ENCODE measurements at places on chromosomes 1 and 21. TPM values are rescaled to one million over a fixed set of nuclear protein-coding genes. Genes with fewer than 3 reads are reported as not detected.

DNA sequence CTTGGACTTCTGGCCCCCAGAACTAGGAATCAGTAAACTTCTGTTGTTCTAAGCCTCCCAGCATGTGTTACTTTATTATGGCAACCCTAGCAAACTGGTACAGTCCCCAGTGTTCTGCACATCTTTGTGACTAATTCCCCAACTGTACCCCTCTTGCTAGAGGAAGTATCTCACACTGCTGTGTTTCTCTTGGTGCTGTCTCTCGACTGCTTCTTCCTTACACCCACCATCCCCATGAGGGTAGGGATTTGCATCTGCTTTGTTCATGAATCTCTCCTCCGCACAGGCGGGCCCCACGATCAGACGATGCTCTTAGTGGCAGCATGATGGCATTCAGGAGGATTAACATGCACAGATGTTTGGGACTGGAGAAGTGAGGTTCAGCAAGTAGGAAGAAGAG lies 46.7 kb downstream of the CLIC6 start:
- no peak for DNase-seq

- no peak for DNase-seq
Measured at GRCh38 chr1:41245659-41246058, 3.6 kb upstream of the SCMH1 start.

GRCh38 chr1:114090738-114091505 lies 62.7 kb downstream of the SYT6 start:
- DNase-seq: no peak

- no peak for DNase-seq
Measured at GRCh38 chr1:222923506-222923905, 108.7 kb downstream of the DISP1 start.

The HUNK gene
- 2.0 TPM for total RNA-seq

The LCA5L gene
- 1.8 TPM for total RNA-seq

GRCh38 chr1:10675813-10676212 lies 120.6 kb downstream of the CASZ1 start:
- DNase-seq: no peak

DNA sequence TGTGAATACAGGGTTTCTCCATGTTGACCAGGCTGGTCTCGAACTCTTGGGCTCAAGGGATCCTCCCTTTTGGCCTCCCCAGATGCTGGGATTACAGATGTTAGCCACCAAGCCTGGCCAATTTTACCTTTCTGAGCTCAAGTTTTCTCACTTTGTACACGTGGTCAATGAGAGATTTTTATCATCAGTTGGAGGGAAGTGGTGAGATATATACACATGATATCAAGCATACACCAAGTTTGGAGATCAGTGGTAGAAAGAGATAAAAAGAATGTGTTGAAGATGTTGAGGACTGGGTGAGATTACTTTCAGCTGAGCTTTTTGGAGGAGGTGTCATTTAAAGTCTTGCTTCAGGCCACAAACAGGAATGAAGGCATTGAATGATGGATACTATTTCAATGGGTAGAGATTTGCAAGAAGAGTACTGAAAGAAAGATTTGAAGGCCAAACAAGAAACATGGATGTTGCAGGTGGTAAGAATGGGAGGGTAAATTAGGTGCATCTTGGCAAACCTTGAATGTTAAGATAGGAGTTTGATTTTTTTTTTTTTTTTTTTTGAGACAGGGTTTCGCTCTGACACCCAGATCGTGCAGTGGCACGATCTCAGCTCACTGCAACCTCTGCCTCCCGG lies 3.0 kb upstream of the SESN2 start:
- DNase-seq: no peak

DNA sequence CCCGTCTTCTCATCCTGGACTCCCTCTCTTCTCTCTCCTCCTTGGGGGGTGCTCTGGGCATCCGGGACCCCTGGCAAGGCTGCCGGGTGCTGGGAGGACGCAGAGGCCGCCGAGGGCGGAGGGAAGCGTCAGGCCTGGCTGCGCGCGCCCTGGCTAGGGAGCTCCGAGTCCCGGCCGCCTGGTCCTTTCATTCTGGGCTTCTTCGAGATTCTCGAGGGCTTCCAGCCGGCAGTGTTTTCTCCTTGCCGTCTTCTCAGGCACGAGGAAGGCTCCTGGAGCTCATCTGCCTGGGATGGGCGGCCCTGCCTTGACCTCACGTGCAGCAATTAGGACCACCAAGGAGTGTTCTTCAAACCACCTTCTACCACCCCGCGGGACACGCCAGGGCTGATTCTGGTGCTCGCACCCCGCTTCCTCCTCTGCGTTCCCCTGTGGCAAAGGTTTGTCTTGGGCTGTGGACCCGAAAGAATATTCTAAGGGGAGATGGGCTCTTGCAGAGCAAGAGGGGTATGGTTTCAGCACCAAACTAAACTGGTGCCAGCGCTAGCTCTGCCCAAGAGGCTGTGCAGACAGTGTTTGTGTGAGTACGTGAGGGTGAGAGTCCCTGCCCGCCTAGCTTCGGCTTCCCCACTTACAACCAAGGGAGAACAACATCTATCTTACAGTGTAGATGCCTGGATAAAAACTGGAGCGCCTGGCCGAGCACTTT lies 36.5 kb downstream of the PIK3CD start:
- DNase-seq: peak; percentile 70

DNA sequence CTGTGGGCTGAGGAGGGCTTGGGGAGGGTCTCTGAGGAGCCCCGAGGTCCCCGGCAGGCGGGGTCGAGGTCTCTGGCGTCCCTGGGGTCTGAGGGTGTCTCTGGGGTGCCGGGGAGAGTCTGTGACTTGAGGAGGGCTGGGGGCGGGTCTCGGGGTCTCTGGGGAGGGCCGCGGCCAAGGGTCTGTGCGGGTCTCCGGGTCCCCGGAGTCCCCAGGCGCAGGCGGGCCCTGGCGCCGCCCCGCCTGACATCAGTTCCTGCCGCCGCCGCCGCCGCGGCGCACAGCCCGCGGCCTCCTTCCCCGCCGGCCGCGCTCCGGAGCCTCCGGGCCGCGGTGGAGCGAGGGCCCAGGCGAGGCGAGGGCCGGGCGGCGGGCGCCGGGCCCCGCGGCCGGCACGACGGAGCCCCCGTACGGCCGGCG lies at the start of gene PLEKHM2:
PLEKHM2 (plus strand) TSS at position 279 of the 420 bp plus-strand sequence. CDS start 239 bp downstream, outside the sequence.
- DNase-seq: peak; percentile 76

GRCh38 chr1:53092659-53093450 lies 30.8 kb downstream of the PODN start:
- no peak for DNase-seq

DNA sequence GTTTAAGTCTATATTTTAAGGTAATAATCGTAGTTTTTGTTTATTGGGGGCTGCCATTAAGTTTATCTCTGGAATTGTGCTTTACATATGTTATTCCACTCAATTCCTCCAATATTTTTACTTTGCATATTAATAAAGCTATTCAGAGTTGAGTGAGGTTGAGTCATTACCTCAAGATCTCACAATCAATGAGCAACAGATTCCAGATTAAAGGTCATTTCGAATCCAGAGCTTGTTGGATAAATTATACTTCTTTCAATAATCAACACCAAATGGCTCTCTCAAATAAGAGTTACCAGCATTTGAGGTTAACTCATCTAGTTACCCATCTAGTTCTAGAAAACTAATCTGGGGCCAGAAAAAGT lies 16.7 kb downstream of the RGS4 start:
- DNase-seq: no peak

The RGL1 gene
- 40.9 TPM for total RNA-seq

GRCh38 chr1:169062152-169062551 lies 44.3 kb upstream of the ATP1B1 start:
- DNase-seq: no peak

GRCh38 chr1:5428351-5428750 lies 563.9 kb downstream of the NPHP4 start:
- DNase-seq: peak; percentile 10

DNA sequence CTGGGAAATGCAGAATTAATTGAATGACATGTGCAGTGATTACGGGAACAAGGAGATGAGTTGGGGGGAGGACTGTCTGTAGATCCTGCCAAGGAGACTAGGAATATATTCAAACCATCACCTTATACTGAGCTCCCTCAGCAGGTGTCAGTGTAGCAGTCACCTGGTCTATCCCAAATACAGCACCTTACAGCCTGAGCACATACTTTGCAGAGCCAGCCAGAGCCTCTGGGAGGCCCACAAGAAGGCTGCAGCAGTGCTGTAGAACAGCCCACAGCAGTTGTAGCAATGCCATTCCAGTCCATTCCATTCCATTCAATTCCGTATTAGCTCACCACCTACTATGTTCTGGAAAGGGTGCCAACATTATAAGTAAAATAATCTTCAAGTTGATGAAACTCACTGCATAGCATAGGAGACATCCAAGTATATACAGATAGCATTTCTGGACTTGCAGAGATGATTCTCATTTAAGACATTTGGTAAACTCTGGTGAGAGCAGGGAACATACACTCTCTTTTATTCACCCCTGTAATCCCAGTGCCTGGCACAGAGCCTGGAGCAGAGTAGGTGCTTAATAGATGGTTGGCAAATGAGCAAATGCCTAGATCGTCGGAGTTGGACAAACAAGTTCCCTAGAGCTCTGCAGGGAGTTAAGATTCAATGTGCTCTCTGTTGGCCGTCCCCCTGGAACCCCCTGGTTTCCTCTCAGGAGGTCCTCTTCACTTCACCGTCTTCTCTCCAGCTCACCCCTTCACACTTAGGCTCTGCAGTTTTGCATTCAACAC lies 44.7 kb downstream of the KCNC4 start:
- no peak for DNase-seq

The C1orf159 gene
- 9.7 TPM for total RNA-seq

DNA sequence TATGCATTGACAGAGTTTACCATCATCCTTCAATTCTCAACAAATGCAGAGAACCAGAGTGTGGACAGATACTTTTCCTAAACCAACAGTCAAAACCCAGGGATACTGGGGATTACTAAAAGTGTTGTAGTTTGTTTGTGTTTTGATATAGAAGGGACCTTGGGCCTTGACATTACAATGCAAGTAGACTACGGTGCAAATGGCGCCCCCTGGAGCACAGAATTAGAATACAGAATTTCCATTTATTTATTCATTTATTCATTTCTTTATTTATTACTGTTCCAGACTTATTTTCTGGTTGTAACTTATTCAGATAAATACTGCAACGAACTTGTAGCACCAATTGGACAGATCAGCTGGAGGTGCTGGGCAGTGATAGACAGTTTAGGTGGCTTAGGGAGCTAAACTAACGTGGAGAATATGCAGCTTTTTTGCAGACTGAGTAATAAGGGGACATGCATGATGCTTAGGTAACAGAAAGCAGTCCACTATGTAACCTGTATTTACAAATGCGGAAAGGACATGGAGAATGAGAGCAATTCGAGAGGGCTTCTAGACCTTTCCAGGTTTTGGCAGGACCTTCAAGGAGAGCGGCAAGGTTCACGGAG lies 42.6 kb downstream of the KIRREL1 start:
- no peak for DNase-seq

GRCh38 chr1:28893403-28894102 lies 20.8 kb upstream of the EPB41 start:
- DNase-seq: no peak

DNA sequence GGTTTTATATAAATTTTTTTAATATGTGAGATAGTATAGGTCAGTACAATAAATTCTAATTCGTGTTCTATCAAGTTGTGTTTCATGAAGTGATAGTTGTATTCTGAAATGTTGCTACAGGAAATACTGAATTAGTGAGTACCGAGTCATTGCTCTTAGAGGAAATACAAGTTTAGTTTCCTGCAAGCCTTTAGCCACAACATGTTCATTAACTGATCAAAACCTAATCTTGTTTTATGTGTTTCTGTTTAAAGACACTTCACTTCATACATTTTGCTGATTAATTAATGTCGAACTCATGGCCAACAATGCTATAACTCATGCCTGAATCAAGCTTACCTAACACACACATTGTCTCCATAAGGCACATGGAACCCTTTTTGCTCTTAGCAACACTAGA lies 43.6 kb downstream of the LRRC7 start:
- DNase-seq: no peak

The ATAD3C gene
- 10.4 TPM for total RNA-seq

The CDC73 gene
- 72.6 TPM for total RNA-seq

DNA sequence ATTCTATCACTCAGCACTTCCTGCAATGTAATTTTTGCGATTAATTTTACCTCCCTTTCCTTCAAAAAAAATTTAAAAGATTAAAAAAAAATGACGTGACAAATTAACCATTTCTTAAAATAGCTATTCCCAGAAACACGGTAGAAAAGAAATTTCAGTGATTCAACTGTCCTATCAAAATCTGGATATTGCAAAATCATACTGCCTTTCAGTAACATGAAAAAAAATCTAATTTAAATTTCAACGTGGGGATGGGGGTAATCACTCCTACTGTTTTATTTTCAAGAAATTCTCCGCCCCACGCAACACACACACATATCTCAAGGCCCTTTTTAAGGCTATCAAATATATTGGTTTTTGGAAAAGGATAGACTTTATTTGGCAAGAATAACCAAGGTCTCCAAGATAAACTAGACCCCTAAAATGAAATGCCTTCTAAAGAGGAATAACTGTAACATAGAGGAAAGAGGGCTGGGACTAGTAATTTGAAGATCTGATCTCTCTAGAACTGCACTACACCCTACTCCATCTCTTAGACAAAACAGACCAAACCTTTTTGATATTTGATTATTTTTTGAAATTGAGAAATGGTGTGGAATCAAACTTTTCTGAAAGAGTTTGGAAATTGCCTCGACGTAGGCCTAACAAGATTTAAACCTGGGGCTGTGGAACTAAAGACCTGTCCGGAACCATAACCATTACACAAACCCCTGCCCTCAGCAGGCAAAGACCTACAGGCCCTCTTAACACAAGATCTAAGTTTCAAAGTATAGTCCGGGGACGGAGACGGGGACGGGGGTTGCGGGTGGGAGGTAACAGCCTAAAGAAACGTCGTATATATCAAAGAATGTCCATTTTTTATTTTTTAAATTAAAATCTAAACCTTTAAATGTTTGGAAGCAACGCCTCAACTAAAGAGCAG lies 941 bp downstream of the ARNT start:
- no peak for DNase-seq

The SIM2 gene
- not detected for total RNA-seq

DNA sequence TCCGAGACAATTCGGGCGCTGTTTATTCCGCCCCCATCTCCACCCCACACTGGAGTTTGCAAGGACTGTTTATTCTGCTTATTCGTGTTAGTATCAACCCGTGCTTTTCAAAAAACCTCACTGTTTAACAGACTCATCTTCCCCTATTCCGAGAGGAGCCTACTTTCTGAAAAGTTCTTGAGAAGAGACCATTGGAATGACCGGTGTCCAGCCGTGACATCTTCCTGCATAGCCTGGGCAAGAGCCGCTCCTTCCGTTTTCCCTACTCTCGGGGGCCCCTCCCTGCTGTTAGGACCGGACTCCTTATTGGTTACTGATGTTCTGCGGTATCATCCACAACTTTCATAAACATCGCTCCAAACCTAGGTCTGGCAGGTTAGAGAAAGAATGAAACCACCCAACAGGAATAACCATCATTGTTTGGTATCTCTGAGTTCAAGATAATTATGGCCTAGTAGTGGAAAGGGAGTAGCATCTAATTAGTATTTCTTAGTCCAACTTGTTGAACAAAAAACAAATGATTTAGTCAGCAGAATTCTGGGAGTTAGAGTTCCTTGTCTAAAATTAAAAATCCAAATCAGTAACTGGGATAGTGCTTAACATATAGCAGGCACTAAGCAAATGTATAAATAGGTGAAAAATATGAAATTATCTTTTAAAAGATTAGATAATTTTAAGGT lies 837 bp downstream of the STXBP3 start:
- peak; percentile 83 for DNase-seq

The EXTL1 gene
- total RNA-seq: 0.49 TPM

The CFH gene
- total RNA-seq: 78.5 TPM

The GIPC2 gene
- total RNA-seq: 4.1 TPM

Measured in upper lobe of right lung (tissue), 1 donor.